HuH-7 (cell line): ENCODE measurements at places on chromosomes 13 and 19.

DNA sequence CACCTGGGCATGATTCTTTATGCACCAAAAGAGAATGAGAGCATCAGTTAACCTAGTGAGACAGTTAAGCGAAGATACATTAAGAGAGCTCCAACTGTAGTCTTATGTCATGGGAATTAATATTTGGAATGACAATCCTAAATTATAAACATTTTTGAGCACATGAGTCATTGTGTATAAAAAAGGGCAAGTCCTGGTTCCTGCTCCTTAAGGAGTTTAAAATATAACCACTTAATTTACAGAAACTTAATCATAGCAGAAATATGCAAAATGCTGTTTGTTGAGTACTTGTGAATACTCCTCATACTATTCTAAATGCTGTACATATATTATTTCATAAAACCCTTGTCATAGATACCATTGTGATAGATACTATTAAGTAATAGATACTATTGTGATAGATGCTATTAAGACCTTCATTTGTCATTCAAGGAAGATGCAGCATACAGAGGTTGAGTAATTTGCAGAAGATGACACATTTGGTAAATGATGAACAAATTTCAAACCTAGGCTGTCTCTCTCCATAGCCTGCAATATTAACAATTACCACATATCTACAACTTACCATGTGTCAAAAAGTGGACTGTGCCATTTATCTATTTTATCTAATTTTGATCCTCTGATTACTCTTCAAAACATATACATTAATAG is 301.0 kb downstream of the TBC1D4 start:
- DNase-seq, result no peak

DNA sequence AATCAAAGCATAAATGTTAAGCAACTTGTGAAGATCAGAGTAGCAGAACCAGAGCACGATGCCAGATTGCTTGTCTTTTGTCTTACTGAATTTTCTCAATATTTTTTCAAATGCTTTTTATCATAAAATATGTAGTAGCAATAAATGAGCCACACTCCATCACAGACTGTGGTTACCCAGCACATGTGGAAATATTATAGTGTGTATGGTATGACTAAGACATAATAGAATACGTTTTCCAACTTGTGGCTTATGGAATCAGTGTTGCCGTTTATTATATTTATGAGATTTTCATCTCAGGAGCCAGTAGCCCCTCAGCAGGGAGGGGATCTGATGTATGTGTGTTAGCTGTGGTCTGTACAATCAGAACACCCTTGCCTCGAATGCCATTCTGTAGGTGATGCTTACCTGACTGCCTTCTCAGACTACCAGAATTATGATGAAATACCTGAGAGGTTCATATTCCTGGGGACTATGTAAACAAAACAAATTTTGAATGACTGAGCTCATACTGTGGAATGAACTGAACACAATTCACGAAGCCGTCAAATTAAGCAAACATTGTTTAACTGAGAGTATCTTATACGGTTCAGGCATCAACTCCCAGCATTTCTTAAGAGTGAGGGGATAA is 1.9 kb downstream of the SCEL start:
- no peak for DNase-seq

DNA sequence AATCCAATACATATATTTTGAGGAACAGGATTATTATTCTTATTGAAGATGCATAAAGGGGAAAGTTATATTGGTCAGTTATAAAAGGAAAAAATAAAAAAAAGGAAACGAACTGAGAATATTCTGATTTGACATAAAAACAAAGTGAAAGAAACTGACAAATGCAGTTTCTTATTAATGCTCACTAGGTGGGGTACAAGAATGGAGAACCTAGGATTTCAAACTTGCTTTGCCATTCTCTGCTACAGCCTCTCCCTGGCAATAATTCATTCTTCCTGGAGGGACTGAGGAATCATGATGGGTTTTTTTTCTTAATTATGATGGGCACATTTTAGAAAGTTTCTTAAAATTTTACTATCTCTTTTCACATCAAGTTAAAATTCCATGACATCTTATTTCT is 154.9 kb downstream of the PCDH9 start:
- no peak for DNase-seq

DNA sequence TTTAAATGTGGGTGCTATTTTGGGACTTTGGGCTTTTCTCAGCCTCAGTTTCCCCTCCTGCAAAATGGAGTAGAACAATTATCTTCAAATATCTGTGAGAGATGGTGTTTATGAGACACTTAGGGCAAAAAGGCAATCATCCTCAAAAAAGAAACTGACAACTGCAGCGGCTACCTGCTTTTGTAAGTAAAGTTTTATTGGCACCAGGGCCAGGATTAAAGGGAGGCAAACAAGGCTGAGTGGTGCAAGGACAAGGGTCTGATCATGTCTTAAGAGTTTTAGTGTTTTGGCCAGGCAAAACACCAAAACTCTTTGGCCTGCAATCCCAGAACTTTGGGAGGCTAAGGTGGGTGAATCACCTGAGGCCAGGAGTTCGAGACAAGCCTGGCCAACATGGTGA is 1.3 kb upstream of the MAST3 start:
- DNase-seq, result no peak

GRCh38 chr13:36158611-36159010 is 27.4 kb upstream of the DCLK1 start:
- DNase-seq, result no peak

DNA sequence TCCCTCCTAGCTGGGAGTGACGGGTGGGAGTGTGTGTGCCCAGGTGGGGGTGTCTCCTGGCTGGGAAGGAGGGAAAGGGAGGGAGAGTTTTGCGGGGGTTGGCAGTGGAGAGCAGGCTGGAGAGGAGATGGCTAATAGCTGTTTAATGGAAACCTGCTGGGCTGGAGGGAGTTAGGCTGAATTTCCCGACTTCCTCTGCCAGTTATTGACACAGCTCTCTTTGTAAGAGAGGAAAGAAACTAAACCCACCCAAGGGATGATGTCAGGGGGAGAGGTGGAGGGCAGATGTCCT is 10.2 kb upstream of the ILF3 start:
- no peak for DNase-seq

- no peak for DNase-seq
Observed at GRCh38 chr13:98503175-98504028, 73.5 kb downstream of the STK24 start.

DNA sequence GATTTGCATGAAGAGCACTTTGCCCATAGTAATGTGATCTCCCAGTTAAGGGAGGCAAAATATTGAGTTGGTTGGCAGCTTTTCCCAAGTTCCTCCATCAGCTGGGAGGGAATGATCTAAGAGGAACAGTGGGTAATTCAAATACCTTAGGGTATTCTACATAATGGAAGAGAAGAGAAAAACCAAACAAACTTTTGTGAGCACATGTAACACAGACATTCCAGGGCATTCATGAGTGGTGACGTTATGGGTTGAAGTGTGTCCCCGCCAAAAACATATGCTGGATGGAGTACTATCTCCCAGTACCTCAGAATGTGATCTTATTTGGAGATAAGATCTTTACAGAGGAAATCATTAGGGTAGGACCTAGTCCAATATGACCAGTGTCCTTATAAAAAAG is 220.1 kb downstream of the FOXO1 start:
- DNase-seq, result no peak

DNA sequence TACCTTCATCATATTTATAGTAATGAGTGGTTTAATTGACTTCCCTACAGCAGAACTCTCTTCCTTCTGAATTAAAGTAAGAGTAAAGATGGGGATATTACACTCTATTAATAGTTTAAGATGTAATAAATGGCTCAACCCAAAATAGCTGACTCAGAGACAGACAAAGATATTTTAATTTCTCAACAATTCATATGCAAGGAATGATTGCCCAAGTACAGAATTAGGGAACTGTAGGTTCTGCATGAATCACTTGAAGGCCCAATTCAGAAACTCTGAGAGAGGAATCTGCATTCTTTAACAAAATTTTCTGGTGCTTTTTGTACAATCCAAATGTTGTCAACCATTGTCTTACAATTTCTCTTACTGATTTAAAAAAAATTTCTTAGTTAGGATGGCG is 42.9 kb upstream of the PCDH9 start:
- DNase-seq, result no peak

- DNase-seq, result no peak
Observed at GRCh38 chr19:35168196-35168595, 13.7 kb downstream of the FXYD5 start.

GRCh38 chr19:8478598-8478997 is 23.8 kb downstream of the PRAM1 start:
- DNase-seq, result no peak

DNA sequence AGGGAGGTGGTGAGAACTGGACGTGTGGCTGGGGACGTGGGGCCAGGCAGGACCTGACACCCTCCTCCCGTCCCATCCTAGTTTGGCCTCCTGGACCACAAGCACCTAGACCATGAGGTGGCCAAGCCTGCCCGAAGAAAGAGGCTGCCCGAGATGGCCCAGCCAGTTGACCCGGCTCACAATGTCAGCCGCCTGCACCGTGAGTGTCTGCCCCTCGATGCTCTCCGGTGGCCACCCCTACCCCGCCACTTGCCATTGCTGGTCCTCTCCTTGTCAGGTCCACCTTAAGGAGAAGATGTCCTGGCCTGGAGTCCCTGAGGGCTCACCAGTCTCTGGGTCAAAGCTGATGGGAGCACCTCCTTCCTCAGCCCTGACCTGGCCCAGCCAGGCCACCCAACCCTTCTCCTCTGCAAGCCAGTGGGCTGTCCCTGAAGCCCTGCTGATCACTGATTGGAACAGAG is 2.2 kb downstream of the ANGPTL4 start:
- DNase-seq, result no peak

- no peak for DNase-seq
Observed at GRCh38 chr19:37226248-37226647, 8.2 kb downstream of the ZNF383 start.

DNA sequence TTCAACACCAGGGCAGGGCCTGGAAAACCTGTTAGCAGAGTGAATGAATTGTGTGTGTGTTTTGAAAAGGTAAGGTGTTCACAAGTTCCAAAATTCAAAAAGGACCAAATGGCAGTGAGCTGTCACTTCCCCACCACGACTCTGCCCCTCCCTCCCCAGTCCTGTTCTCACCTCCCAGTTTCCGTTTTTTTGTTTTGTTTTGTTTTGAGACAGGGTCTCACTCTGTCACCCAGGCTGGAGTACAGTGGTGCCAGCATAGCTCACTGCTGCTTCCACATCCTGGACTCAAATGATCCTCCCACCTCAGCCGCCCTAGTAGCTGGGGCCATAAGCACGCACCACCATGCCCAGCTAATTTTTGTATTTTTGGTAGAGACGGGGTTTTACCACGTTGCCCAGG is 20.3 kb upstream of the BCL3 start:
- no peak for DNase-seq

- DNase-seq, result no peak
Observed at GRCh38 chr13:112693831-112694497, 4.1 kb downstream of the ATP11A start.

GRCh38 chr13:107563099-107563925 is 652.0 kb downstream of the LIG4 start:
- no peak for DNase-seq
